ENCODE measurements at places on chromosomes 7 and 10.

GRCh38 chr10:90734415-90734814, 123.4 kb downstream of the HTR7 start:
- no peak for DNase-seq

DNA sequence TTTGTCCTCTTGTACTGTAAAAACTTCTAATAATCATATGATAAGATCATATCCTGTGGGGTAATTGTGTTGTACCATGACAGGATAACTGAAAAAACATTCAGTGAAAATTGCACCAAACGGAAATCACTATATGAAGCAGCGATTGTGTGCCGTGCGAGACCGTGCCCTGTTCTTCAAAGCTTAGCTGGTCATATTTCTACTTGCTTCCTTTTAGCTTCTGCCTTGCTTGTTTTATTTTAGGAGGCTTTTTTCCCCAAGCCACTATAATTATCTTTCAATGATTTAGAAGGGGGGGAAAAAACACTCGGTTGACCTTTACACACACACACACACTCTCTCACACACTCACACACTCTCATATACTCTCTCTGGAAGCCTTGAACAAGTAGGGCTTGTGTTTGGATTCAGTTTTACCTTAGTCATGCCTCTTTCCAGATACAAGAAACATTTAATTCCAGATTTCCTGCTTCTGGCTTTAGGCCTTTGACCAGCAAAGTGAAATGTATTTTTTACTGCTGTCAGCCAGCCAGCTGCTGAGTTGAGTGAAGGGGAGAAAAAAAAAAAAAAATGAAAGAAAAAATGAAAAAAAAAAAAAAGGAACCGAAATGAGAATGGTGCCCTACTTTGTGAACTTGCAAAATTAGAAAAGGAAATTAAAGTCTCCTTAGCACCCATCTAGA, 181.4 kb downstream of the ARID5B start:
- peak; percentile 83 for DNase-seq

DNA sequence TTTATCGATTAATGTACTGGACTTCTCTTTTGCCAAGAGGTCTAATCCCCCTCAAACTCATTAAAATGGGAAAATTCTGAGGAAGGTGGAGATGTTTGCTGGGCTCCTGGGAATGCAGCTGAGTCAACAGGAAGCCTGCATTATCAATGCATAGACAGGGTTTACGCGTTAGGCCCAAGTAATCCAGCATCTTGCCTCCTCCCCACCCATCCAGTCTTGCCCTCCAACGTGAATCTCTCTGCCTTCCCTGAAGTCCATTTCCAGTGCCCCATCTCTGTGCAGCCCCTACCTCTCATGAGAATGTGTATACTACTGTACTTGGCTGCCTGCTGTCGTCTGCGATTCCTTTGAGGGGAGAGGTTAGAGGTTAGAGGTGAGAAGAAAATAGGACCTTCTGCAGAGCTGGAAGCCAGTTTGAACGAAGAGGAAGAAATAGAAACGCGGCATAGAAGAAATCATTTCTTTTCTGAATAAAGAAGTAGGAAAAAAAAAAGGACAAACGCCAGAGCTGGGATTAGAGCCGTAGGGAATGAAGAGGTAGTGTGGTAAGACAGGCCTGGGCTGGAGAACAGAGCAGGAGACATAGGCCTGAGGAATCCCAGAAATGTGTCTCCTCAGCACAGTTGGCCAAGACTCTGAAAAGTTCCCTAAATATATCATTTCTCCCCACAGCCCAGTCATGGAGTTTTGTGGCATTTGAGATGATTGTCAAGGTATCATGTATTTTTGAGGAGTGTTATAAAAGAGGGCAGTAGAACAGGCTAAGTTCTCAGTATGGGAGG, 75.6 kb downstream of the MYOF start:
- no peak for DNase-seq

DNA sequence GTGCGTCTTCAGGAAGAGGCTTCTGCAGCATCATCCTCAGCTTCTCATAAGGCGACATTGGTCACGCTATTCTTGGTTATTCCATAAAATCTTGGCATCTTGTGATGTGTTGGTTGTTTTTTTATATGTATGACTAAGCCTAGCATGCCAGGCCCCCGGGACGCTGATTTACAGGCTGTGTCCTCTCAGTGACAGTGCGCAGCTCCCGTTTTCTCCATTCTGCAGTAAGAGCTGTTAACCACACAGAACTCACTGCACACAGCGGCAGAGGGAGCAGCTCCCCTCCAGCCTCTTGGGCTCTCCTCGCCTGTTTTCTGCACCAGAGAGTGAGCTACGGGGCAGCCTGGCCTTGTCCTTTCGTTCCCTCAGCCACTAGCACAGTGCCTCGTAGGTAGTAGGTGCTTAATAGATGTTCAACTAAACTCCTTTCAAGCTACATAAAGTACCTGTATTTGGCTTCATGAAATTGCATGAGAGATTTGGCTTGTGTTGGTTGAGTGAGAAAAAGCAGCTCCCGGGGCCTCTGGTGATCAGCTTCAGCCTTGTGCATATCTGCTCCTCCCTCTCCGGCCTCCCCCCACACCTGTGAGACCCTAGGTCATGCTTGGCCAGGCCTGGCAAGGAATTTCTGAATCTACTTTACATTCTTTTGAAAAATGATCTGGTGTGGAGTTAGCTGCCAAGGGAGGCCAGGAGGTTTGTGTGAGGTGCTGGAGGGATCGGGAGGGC, 116.2 kb downstream of the WDR37 start:
- no peak for DNase-seq

- no peak for DNase-seq
Measured at GRCh38 chr10:126227762-126228134, 160.5 kb downstream of the ADAM12 start.

DNA sequence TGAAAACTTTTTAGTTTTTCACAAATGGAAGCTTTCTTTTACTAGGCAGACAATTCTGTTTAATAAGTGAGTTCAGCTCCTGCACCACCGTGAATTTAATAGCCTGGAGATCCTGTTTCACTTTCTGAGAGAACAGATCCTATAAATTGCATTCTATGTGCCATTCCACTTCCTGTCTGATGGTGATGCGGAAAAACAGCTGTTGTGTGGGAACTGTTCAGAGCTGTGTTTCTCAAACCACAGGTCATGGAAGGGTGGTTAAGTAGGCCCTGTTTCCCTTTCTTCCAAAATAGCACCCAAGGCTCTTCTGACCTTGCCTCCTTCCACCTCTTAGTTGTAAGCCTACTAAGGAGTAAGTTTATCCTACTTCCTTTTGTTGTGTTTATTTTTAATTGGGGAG, 97.2 kb upstream of the DKK1 start:
- peak; percentile 46 for DNase-seq

DNA sequence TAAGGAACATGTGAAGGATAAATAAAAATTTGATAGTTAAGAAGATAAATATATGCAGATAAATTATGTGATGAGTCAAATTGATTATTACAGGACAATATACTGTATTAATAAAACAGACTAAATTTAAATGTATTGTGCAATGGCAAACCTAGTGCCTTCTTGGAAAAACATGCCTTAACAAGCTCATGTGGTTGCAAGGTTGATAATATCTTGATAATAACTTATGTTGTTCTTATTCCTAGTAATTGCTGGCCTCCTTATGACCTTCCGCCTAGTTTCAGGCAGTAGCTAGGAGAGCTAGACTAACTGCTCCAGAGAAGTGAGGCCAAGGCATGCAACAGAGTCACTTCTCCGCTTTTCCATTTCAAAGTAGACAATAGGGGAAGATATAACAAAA, 7.6 kb upstream of the RAB11FIP2 start:
- peak; percentile 21 for DNase-seq

GRCh38 chr10:103590744-103591291, 97.3 kb downstream of the NEURL1 start:
- no peak for DNase-seq

DNA sequence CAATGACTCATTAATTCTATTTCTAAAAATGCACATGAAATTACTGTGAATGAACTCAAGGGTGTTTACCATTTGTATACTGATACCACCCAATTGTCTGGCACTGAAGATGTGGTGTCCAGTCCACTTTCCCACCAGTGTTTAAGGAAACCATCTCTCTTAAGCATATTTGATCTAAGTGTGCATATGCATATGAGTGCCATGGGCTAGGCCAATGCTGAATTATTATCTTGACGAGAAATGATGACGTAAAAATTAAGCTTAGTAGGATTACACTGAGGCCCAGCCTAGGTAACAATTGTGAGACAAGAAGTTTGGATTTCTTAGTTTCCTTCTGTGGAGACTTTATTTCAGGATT, 59.7 kb downstream of the SVIL start:
- no peak for DNase-seq

- DNase-seq: no peak
Measured at GRCh38 chr7:73342645-73343044, 14.7 kb downstream of the FKBP6 start.

- DNase-seq: peak; percentile 85
Measured at GRCh38 chr7:70456719-70457118, 675.2 kb upstream of the GALNT17 start.

- DNase-seq: no peak
Measured at GRCh38 chr10:130751106-130751840, 560.2 kb downstream of the TCERG1L start.

DNA sequence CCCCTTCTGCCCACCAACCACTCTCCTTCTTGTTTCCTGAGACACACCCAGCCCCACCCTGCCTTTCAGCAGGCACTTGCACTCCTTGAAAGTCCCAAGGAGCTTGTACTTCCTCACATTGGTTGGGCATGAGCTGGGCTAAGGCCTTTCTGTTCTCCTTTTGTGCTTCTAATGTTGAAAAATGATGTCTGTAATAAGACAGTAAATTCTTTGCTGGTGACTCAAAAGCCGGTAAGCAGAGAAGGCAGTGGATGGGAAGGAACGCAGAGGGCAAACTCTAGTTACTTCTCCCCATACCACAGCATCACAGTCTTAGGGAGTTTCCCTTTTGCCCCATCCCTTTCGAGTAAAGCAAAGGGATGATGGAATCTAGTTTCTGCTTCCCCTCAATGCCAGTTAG, 185.6 kb downstream of the PLXNA4 start:
- DNase-seq: no peak

- DNase-seq: no peak
Measured at GRCh38 chr7:15407910-15408309, 153.9 kb downstream of the AGMO start.

GRCh38 chr10:22247636-22248035, 29.8 kb upstream of the EBLN1 start:
- DNase-seq: no peak

- DNase-seq: no peak
Measured at GRCh38 chr10:91024541-91024940, 103.7 kb upstream of the ANKRD1 start.

GRCh38 chr7:37970211-37970610, 49.8 kb downstream of the EPDR1 start:
- no peak for DNase-seq

DNA sequence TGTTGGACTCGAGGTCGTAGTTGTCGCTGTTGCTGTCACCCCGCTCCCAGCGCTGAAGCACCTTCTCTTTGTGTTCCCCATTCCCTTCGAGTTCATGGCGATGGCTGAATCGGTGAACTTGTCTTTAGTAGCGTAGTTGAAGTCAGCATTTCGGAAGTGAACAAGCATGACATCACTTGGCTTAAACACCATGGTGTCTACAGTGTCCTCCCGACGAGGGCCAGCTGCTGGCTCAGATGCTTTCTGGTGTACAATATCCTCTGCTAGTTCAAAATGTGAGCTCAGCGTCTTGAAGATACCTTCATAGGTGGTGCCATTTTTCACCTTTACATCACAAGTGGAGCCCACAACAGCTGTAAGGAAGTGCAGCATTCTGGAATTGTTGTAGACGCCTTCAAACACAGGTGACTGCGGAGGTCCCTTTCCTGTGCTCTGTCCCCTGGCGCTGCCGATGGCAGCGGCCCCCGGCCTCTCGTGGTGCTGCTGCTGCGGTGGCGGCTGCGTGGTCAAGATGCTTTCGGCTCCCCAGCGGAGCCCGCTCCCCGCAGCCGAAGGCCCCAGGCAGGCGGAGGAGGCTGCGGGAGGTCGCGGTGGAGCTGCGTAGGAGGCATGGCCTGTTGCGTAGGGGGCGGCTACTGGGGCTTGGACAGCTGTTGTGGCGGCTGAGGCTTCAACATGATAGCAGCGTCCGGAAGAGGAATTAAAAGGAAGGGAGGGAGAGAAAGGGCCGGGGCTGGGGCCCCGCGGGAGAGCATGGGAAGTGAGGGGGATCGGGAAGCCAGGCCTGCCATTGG, 59.3 kb downstream of the ANKMY2 start:
- DNase-seq: no peak

- no peak for DNase-seq
Measured at GRCh38 chr10:21737106-21737505, 203.1 kb downstream of the MLLT10 start.

- DNase-seq: peak; percentile 63
Measured at GRCh38 chr10:79149662-79150443, 81.1 kb downstream of the ZMIZ1 start.

- DNase-seq: no peak
Measured at GRCh38 chr7:116433246-116433645, 66.3 kb upstream of the CAV2 start.

- DNase-seq: no peak
Measured at GRCh38 chr7:1901431-1902210, 231.5 kb downstream of the ELFN1 start.

DNA sequence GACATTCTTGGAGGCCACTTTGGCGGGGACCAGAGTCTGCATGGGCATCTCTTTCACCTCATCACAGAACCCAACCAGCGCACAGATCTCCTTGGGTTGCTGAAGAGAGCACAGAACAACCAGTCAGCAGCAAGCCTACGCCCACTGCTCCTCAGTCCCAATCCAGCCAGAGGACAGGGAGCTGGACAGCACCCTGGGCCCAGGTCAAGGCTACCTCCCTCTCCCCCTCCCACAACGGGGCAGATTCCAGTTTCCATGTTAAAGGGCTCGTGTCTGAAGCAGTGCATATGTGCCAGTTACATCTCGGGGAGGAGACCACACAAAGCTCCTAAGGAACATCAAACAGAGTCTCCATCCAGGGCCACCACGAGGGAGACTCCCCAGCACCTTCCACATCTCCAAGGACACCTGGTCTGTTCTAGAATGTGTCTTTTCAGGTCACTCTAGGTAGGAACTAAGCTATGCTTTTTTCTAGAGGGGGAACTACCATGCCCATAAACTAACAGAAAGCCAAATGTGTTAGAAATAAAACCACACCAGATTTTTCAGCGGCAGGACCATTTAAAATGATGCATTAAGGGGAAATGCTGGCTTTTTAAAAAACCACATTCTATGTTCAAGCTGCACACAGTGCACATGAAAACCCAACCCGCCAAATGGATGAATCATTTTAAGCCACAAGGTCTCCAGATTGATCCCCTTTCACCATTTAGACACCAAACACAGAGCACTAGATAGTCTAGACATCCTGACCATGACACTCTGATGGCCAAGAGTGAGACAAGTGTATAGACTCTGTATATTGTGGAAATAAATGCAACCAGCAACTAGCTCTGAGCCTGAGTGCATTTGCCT, 28.9 kb downstream of the PSAP start:
- no peak for DNase-seq

GRCh38 chr10:113234481-113234880, 284.4 kb downstream of the TCF7L2 start:
- DNase-seq: no peak

DNA sequence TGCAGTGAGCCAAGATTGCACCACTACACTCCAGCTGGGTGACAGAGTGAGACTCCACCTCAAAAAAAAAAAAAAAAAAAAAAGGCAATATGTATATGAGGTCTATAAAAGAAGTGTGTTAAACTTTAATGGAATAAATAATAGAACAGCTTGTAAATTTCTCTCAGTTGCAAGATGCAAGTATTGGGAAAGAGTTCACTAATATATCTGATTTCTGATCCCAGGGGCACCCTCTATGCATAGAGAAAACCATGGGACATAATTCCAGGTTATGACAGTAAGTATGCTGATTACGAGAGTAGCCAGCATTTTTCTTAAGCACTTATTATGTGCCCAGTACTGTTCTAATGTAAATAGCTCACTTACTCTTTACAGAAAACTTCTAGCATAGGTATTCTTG, 66.1 kb upstream of the AFAP1L2 start:
- no peak for DNase-seq

Data from Karpas-422 (cell line).